Pancreas (tissue), 10 donors: ENCODE measurements at places on chromosomes 3 and 15.

DNA sequence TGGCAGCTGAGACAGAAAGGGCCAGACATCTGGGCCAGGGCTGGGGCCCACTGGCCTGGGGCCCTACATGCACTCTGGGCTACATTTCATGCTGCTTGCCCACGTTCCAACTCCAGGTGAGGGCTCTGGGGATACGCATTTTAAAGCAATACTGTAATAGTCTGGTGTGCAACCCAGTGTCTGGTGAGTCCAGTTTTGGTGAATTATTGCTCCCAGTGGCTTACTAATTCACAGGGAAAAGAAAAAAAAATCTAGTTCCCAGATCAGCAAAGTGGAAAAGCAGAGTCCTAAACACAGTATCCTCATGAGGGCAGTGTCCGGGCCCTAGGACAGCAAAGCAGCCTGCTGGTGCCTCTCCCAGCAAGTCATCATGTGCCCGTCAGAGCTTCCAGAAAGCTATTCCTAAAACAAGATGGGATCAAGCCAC lies 82.4 kb downstream of the CCNL1 start:
- no peak for DNase-seq

DNA sequence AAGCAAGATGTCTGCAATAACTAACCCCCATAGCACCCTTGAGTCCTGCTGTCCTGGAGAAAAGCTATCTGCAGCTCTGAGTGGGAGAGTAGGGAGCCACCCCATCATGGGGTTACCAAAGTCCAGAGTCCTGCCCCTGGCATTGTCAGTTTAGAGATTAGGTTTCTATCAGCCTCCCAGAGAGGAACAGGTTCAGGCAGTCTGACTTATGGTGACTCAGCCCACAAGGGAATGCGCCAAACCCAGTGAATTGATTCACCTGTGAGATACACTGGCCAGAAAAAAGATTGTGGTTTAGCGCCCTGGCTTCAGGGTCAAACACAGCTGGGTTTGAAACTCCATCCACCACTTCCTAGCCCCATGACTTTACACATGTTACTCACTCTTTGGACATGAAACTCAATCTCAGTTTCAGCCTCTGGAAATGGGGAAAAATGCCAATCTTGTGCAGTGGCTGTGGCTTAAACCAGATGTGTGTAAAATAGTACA lies 263.6 kb upstream of the HES1 start:
- DNase-seq: no peak

DNA sequence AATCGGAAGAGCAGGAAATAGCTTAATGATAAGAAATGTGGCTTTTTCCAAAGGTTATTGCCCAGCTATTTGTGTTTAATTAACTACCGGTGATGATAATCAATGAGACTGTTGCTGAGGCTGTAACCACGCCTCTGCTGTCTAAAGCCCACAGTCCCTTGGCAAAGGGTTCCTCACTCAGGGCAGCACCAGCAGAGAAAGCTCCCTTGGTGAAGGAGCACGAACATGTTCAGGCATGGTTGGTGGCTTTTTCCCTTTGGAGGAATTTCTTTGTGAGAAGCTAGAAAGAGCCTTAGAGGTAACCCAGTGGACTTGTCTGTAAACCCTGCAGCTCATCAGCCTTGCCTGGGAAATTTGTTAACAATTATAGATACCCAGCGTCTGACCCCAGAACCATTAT lies 7.5 kb upstream of the ST6GAL1 start:
- DNase-seq: no peak

DNA sequence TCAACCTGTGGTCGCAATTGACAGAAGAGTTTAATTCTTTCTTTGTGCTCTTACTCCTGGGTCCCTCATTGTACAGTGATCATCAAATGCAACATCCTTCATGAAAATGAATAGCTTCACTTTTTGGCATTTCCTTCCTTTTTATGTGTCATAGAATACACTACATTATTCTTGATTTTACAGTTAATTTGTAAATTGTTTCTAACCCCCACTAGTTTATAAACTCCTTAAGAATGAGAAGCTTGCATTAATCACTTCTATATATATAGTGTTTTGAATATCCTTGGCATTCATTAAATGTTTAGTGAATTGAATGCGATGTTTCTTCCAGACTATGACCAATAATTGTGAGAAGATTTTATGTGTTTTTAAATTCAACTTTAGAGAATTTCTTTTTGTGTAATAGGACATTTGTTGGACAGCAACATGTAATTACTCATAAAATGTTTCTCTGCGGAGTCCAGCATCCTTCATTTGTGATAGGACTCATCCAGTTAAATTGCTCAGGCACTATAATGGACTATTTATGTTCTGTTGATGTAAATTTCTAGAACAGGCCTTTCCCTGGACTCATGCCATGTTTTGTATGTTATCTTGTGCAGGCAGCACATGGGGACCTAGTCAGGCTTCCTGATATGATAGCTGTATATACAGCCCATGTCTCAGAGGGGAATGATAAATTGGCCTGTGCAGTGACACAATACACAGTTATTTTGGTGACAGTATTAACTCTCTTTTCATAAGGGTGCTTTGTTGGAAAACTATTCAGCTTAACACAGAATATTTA lies 51.3 kb downstream of the MBNL1 start:
- DNase-seq: no peak

DNA sequence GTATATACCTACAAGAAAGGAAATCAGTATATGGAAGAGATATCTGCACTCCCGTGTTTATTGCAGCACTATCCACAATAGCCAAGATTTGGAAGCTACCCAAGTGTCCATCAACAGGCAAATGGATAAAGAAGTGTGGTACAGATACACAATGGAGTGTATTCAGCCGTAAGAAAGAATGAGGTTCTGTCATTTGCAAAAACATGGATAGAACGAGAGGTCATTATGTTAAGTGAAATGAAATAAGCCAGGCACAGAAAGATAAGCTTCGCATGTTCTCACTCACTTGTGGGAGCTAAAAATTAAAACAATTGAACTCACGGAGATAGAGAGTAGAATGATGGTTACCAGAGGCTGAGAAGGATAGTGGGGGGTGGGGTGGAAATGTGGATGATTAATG lies 53.1 kb downstream of the FAM81A start:
- DNase-seq: no peak

- DNase-seq: no peak
These were observed 11.7 kb upstream of the LACTB start for GRCh38 chr15:63109920-63110319.
